ENCODE measurements at places on chromosomes 4 and X.

GRCh38 chr4:1726146-1726934, 5.0 kb downstream of the TACC3 start:
- DNase-seq = peak; percentile 82

DNA sequence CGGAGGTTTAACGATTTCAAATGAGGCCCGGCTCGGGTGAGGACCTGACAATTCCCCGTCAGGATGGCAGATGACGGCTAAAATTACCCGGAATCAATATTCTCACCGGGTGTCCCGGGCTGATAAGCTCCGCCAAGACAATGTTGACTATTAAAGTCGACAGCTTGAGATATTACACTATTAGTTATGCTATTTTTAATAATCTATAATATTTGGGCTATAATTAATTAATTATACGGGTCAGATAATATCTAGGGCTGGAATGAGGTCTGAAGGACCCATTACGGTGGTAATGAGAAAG, 9.4 kb upstream of the NKX1-1 start:
- DNase-seq = no peak

DNA sequence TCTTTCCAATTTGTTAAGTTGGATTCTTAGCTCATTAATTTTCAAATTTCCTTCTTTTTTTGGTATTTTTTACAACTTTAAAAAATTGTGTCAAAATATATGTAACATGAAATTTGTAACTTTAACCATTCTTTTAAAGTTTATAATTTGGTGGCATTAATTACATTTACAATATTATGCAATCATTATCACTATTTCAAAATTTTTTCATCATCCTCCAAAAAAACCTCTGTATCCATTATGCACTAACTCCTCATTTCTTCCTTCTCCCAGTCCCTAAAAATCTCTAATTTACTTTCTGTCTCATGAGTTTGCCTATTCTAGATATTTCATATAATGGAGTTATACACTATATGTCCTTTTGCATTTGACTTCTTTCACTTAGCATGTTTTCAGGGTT, 4.7 kb upstream of the FAM47E start:
- no peak for DNase-seq

DNA sequence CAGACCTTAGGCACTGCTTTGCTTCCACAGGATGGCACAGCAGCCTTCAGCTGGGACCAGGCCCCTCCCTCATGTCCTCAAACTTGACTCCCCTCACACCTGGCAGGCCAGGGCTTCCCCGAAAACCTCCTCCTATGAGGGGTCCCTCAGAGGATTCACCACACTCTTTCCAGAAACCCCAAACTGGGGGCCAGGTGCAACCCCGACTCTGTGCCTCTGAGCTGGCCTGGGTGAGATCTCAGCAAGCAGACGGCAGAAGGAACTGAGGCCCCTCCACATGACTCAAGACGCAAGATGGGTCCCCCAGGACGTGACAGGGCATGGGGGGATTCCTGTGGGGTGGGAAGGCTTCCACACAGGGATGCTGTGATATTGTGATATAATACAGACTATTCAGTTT, 6.2 kb downstream of the HCFC1 start:
- DNase-seq = no peak

DNA sequence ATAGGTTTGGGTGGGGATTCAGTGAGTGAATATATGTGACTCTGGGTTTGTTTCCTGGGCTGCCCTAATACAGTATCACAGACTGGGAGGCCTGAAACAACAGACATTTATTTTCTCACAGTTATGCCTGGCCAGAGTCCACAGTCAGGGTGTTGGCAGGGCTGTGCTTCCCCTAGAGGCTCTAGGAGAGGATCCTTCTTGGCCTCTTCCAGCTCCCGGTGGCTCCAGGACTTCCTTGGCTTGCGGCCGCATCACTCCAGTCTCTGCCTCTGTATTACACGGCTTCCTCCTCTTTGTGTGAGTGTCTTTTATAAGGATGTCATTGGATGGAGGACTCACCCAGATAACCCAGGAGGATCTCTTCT, 5.2 kb upstream of the JAKMIP1 start:
- no peak for DNase-seq

DNA sequence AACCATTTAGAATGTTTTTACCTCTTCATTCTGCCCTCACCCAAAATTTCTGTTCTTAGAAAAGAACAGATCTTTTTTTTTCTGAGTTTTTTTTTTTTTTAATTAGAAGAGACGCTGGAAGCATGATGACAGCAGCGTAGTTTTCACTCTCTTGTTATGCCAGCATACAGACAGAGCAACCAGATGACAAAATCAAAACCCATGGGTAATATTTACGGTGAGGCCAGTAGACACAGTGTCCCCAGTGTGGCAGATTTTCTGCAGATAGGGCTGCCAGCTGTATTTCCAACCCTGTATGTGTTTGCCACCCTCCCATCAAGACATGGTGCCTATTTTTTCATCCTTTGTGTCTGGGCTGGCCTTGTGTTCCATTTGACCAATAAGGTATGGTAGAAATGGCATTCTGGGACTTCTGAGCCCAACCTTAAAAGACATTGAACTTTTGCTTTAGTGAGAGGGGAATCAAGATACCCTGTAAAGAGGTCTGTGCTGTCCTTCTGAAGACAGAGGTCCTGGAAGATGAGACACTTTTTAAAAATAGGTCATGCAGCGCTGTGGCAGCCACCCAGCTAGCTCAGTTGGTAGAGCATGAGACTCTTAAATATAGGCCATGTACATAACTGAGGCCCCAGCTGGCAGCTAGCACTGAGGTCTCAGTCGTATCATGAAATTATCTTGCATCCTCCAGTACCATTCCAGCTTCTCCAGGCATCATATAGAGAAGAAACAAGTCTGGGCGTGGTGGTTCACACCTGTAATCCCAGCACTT, 6.7 kb upstream of the ZNF41 start:
- no peak for DNase-seq

- DNase-seq = no peak
Observed at GRCh38 chr4:152591396-152591795, 55.5 kb upstream of the FBXW7 start.

GRCh38 chr4:3136454-3136853, 62.0 kb downstream of the HTT start:
- DNase-seq = no peak

DNA sequence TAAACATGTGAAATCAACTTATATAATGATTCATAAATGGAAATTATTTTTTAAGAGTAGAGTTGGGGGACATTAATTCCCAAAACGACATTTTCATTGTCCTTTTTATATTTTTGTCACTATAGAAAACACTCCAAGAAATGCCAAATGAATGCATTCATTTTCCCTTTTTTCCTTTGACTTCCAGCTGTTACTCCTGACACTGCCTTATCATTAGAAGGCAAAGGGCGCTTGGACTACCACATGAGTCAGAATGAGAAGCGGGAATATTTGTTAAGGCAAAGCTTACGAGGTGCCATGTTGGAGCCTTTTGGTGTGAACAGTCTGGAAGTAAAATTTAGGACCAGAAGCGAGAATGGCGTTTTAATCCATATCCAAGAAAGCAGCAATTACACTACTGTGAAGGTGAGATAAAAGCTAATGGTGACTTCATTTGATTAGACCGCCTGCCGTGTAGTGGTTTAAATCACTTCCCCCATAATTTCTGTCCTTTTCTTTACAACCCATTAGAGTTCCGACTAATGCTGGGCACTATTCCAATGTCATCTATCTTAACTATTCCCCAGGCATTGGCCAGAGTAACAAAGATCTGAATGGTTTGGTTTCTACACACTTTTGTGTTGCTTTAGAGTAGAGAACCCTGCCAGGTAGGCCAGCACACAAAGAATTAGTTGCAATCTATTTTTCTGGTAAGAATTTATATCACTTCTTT, 166.7 kb downstream of the FAT4 start:
- no peak for DNase-seq

- peak; percentile 35 for DNase-seq
Observed at GRCh38 chr4:128287141-128287870, at the start of gene PGRMC2. Gene PGRMC2 (minus strand): TSS chr4:128287813. CDS start chr4:128287790, 23 bp downstream.

- DNase-seq = no peak
Observed at GRCh38 chr4:158873795-158874401, 105.1 kb downstream of the FNIP2 start.

GRCh38 chr4:84905646-84906045, 60.8 kb downstream of the WDFY3 start:
- no peak for DNase-seq

DNA sequence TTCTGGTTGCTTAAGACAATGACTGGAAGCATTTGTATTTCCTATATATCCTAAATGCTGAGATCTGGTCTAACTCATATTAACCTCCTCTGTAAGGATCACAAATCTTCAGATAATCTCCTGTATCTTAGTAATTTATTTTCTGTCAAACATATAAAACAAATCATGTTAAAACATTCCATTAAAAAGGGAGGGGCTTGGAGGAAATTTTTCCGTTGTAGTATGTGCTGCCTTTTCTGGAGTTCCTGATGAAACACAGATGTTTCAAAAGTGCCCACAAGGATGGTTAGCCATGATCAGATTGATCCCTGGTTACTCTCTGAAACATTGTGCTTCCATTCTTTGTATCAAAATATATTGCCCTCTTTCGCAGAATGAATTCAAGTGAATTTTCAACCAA, 182.1 kb downstream of the TENM3 start:
- no peak for DNase-seq

- no peak for DNase-seq
Observed at GRCh38 chr4:152939621-152940020, 3.5 kb downstream of the FHDC1 start.

- DNase-seq = no peak
Observed at GRCh38 chr4:146282657-146283056, 68.3 kb downstream of the REELD1 start.

DNA sequence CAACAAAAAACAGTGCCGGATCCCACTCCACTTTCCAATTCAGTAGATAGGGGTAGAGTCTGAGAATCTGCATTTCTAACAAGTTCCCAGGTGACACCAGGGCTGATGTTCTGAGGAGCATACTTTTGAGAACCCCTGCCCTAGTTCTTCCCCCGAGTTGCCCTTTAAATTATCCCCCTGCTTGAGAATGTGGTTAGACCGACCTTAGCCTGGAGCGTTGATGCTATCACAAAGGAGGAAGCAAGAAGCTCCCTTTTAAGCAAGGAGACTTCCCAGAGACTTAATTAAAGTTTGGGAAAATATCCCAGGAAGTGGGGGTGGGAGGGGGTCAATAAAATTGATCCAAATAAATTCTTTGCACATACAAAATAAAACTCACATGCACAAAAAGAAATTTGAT, 485.9 kb downstream of the SMARCA1 start:
- no peak for DNase-seq

- DNase-seq = no peak
Observed at GRCh38 chr4:13635286-13635799, 7.8 kb upstream of the BOD1L1 start.

Data from right renal pelvis (tissue), 4 donors.